ENCODE measurements at places on chromosomes 4 and X.

- no peak for DNase-seq
These were observed 77.6 kb downstream of the CCKAR start for GRCh38 chr4:26412381-26413372.

DNA sequence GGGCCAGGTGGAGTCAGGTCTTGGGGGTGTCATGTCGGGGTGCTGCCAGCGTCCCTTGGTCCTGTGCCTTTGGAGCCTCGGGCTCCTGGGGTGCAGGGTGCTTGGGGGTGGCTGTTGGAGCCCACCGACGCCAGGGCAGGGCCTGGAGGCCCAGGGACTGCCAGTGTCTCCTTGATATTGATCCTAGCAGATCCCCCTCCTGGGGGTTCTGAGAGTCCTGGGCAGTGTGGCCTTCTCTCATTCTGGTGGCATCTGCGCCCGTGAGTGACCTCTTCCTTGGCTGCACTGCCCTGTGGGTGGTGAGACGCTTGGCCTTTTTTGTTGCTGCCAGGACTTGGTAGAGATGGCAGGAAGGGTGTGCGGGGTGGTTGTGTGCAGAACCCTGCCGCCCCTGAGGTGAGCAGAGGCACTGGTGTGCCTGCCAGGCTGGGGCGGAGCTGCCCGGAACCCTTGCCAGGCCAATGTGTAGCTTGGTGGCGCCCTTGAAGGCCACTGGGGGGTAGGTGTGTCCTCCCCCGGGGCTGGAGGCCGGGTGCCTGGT, 7.0 kb downstream of the NAT8L start:
- no peak for DNase-seq

DNA sequence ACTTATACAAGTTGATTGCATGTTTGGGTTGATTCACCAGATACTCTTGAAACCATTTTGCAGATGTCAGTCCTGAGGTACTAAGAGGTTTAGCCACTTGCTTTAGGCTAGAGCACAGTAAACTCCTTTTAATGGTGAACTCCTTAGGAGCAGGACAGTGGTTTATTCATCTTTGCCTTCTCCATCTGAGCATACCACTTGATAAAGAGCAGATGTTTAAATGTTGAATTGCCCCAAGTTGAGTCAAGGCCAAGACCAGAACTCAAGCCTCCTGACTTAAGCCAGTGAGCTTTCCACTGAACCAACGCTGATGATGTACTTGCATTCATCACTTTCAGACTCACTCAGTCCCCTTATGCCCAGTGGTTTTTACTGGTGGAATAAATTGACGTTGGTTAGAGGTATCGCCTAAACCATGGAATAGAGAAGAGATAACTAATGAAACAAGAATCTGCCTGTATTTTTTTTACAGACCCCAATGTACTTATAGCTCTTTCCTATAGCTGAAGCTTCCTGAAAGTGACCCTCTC, 7.5 kb downstream of the DAPP1 start:
- no peak for DNase-seq

GRCh38 chrX:40108162-40108958, 10.6 kb upstream of the BCOR start:
- no peak for DNase-seq
